ENCODE measurements at places on chromosomes 16 and 17.

DNA sequence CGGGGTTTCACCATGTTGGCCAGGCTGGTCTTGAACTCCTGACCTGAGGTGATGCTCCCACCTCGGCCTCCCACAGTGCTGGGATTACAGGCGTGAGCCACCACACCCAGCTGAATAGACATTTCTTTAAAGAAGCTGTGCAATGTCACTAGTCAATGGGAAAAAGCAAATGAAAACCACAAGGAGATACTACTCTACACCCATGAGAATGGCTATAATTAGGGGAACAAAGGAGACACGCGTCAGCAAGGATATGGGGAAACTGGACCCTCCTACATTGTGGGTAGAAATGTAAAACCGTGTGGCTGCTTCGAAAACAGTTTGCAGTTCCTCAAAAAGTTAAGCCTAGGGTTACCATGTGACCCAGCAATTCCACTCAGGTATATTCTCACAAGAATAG lies 103.4 kb downstream of the VPS53 start:
- peak; percentile 65 for DNase-seq

DNA sequence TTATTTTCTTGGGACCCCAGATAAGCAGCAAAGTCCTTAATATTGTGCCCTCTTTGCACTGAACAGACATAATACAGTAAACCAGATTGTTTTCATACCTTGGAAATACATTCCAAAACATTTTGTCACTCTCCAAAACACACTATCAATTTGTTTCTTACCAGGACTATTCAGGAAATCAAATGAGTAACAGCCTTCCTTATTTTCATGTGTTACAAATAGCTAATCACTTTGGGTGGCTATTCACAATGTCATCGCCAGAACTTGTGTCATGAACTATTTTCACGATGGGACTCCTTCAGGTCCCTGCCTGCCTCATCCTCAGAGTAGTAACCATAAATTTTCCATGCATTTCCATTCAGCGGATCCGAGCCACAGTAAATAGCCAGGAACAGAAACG lies 104.5 kb downstream of the MAP2K6 start:
- DNase-seq: no peak

- no peak for DNase-seq
Observed at GRCh38 chr16:14452066-14452465, 178.0 kb downstream of the PARN start.

- DNase-seq: no peak
Observed at GRCh38 chr16:75865736-75866135, 139.4 kb upstream of the CPHXL start.

DNA sequence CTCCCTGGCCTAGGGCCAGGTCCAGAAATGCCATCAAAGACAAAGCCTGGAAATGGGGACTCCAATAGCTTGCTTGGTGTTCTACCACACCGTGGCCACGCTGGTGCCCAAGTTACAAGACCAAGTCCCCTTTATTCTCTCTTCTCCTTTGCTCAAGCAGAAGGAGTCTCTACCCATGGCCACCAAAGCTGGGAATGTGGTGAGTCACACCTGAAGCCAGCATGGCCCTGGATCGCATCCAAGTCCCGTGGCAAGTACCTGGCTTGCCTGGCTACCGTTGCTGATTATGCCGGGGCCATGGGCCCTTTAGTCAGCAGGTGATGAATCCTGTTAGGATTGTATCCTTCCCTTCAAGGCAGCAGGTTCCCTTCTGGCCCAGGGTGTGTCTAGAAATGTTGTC lies 260.0 kb downstream of the HAPSTR1 start:
- DNase-seq: no peak

DNA sequence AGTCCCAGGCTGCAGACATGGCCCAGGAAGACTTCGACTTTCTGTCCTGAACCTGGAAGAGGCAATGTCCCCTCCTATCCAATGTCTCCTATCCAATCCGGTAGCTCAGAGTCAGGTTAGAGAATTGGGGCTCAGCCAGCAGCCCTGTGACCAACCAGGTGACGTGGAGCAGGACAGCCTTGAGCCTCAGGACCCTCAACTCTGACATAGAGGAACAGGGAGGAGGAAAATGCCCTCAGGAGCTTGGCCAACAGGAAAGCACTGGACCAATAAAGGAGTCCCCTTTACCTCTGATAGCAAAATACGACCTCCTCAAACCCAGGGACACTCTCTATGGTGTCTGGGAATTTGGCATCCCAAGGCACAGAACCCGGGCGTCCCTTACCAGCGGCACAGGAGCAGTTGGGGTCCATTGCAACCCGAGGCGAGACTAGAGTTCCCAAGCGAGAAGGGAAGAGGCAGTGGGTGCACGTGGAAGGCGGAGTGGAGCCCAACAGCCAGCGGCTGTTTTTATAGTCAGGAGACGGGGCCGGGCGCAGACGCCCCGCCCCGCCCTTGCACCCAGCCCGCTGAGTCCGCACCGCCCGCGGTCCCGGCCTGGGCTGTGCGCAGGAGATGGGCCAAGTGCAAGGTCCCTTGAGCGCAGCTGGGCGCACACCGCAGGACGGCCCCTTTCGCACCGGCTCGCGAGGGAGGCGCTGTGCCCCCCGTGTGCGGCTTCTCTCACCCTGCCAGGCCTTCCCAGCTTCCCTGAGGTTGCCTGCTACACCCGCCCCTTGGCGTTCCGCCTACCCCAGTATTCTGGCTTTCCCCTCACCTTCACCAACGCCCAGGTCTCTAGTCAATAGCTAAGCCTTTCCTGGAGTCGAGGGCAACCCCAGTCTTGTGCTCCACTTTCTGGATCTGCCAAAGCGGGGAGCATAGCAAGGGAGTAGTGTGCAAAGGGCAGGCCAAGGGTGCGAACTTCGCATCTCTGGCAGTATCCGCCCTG lies at the start of gene MT1G:
MT1G (minus strand) TSS at position 485 of the 991 bp plus-strand sequence; CDS start at position 413, 72 bp downstream.
- DNase-seq: peak; percentile 81

DNA sequence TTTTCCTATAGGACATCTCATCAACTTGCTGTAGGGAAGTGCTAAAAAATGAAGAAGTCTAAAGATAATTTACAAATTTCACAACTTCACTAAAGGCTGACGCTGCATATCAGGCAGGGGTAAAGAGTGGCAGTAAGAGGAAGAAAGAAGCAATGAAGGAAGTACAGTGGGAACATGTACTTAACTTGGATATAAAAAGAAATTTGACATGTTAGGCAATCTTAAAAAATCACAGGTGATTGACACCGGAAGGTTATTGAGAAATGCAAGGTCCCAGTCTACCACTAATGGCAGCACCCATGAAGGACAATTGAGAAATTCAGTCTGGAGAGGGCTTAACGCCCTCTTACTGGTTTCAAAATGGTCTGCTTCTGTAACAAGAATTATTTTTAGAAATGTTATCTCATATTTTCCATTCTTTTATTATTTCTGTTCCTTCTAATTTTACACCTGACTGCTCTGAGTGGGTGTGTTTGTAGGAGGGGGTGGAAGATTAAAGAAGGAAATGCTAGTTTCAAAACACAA lies 358.1 kb downstream of the KCNJ2 start:
- DNase-seq: peak; percentile 59

GRCh38 chr17:71180801-71181385 lies 939.9 kb upstream of the SOX9 start:
- DNase-seq: no peak

GRCh38 chr16:13099822-13100221 lies 198.4 kb downstream of the SHISA9 start:
- DNase-seq: no peak

- DNase-seq: no peak
Observed at GRCh38 chr16:17331991-17332390, 138.8 kb downstream of the XYLT1 start.

DNA sequence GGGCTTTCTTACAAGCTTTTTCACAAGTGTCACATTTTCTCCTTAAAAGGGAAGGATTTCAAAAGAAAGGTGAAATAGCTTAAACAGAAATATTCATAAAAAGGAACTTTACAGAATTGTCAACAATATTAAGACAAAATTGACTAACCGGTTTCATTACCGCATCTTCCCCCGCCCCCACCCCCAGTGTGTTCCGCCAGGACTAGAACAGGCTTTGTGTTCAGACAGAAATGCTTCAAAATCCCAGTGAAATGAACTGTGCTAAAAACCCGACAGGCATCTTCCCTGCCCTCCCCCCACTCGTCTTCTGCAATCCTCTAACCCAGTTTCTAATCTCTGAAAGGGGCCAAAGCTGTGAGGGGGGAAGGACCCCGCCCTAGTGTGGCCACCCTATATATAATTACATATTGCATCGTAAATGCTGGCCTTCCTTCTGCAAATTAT lies 990 bp upstream of the ROGDI start:
- DNase-seq: peak; percentile 27

- DNase-seq: no peak
Observed at GRCh38 chr16:58498341-58499091, 1.4 kb upstream of the NDRG4 start.

DNA sequence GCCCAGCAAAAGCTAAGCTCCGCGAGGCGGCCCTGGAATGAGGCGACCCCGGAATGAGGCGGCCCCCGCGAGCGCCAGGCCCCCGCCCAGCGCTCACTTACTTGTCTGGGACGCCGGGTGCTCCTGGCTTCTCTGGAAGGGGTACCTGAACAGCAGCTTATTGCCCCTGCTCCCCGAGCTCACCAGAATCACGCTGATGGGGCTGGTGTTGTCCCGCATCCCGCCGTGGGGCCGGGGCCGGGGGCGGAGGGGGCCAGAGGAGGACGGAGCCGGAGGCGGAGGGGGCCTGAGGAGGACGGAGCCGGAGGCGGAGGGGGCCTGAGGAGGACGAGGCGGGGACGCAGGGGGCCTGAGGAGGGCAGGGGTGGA lies 440 bp downstream of the NPRL3 start:
- peak; percentile 47 for DNase-seq

- no peak for DNase-seq
Observed at GRCh38 chr17:13362341-13363122, 239.2 kb downstream of the HS3ST3A1 start.

DNA sequence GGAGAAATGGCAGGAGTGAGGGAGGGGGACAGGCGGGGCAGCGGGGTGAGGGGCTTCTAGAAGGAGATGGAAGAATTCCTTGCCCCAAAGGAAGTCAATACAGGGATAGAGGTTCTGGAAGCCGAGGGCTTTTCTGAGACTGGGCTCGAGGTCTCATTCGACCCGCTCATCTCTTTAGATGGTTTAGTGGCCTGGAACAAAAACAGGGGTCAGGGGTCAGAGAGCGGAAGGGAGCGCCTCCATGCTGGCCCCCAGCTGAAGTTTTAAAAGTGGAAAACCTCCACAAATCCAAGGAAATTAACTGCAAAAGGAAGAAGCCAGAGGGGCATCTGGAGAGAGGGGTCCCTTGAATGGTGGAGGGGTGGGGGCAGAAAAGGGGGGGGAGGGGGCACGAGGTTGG lies 72.5 kb downstream of the SRCIN1 start:
- no peak for DNase-seq

- peak; percentile 22 for DNase-seq
Observed at GRCh38 chr16:11389631-11390565, 44.6 kb downstream of the RMI2 start.

- no peak for DNase-seq
Observed at GRCh38 chr17:4449736-4450135, 16.0 kb downstream of the SPNS3 start.
